Activated naive CD4-positive, alpha-beta T cell (primary cell): ENCODE measurements at places on chromosomes 1 and 21.

GRCh38 chr1:39183503-39184353 lies 20.8 kb upstream of the MACF1 start:
- peak; percentile 58 for DNase-seq

DNA sequence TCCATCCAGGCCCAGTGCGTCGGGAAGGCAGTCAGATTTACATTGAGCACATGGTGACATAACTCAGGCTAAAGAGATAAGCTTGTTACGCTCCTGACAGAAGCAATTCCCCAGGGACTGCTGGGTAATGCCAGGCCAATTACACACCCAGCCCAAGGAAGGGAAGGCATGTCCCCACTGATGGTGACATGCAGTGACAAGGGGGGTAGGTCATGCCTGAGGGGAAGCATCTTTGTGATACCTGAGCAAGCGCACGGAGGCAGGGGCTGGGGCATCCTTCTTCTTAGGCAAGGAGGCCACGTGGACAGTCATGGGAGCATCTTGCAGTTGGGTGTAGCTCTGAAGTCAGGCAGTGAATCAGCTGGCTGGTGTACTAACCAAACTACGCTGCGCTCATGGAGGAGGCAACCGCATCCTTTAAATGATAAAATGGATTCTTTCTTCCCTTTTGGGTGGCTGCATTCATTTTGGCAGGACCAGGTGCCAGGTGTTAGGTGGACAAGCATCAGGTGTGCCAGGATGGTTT lies 39.6 kb upstream of the GRIK3 start:
- no peak for DNase-seq

DNA sequence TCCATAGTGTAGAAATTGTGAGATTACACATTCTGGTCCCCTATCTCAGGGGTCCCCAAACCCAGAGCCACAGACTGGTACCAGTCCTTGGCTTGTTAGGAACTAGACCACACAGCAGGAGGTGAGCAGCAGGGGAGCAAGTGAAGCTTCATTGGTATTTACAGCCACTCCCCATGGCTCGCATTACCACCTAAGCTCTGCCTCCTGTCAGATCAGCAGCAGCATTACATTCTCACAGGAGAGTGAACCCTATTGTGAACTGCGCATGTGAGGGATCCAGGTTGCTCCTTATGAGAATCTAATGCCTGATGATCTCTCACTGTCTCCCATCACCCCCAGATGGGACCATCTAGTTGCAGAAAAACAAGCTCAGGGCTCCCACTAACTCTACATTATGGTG lies 229.7 kb upstream of the IRF2BP2 start:
- no peak for DNase-seq

GRCh38 chr21:37896788-37897187 lies 19.5 kb downstream of the KCNJ6 start:
- DNase-seq = no peak

GRCh38 chr1:154741741-154742495 lies 128.2 kb downstream of the KCNN3 start:
- DNase-seq = no peak

GRCh38 chr1:941588-942383 lies 17.3 kb downstream of the NOC2L start:
- no peak for DNase-seq

DNA sequence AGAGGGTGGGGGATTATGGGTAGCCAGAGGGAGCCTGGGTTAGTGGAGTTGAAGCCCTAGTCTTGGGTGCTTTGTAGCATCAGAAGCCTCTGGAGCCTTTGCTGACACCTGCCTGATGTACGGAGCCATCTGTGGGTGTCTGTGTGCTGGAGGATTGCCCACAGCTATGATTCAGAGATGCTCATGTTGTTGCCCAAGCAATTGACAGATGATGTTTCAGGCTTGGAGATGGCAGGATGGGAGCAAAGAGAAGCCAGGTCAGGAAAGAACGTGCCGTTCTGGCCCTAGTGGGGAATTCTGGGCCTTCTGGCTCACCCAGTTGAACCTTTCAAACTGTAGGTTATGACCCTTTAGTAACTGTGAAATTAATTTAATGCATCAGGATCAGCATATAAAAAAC lies 27.6 kb downstream of the COQ8A start:
- DNase-seq = no peak

GRCh38 chr1:69611316-69611715 lies 43.6 kb downstream of the LRRC7 start:
- DNase-seq = no peak

DNA sequence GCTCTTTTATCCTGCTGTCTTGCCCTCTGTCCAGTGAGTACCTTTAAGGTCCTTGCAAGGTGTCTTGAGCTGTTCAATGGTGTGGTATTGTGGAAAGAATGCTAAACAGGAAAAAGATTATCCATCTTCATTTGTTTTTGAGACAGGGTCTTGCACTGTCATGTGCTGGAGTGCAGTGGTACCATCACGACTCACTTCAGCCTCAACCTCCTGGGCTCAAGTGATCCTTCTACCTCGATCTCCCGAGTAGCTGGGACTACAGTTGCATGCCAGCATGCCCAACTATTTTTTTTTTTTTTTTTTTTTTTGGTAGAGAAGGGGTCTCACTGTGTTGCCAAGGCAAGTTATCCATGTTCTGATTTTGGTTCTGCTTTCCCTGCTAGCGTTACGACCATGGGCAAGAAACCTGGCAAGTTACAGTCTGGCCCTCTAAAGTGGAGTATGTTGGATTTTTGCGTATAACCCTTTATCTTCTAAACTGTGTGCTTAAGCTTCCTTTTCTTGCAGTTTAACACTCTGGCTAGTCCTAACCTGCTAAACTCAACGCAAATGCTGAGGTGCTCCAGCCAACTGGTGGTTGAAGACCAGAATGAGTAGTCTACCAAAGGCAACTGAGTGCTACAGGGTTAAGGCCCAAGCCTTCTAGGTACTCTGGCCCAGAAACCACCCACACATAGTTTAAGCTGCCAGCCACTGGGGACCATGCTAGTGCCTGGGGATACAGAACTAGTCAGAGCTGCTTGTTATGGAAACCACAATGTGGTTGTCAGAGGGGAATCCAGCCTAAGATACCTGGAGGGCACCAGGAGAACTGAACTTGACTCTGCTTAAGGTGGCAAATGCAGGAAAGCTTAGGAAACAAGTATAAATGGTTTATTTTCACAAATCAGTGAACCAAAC lies 7.9 kb downstream of the RPL11 start:
- DNase-seq = no peak

DNA sequence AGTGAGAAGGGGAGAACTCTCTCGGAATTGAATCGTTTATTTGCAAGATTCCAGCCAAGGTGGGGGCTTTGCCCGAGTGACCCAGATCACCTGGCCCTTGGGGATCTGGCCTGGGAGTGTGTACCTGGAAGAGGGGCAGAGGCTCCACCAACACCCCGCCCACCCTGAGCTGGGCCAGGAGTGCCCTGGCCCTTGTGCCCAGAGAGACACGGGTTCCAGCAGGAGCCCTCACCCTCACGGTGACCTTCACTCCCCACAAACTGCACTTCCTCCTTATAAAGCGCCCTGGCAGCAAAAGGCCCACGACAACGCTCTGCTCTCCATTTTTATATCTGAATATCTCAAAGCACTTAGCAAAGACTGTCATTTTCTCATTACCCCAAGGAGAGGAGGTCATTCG lies 16.6 kb downstream of the CASZ1 start:
- DNase-seq = no peak

GRCh38 chr1:116882866-116883265 lies 26.9 kb upstream of the PTGFRN start:
- DNase-seq = no peak

- DNase-seq = no peak
Measured at GRCh38 chr1:4319496-4319895, 334.9 kb upstream of the AJAP1 start.

DNA sequence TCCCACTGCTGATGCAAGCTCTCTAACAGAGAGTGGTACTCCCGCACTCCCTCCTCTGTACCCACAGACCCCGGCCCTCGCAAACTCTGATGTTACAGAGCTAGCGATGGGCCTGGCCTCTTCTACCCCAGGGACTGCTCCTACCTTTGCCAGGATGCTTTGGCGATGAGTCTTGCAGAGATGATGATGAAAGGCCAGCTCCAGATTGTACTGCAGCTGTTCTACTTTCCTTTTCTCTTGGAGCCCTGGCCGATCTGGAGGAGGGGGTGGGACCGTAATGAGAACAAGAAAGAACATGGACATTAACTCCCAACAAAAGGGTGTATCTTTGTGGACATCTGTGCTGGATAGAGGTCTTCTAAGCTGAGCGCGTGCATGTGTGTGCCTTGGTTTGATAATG lies 6.0 kb upstream of the LINGO4 start:
- DNase-seq = no peak

DNA sequence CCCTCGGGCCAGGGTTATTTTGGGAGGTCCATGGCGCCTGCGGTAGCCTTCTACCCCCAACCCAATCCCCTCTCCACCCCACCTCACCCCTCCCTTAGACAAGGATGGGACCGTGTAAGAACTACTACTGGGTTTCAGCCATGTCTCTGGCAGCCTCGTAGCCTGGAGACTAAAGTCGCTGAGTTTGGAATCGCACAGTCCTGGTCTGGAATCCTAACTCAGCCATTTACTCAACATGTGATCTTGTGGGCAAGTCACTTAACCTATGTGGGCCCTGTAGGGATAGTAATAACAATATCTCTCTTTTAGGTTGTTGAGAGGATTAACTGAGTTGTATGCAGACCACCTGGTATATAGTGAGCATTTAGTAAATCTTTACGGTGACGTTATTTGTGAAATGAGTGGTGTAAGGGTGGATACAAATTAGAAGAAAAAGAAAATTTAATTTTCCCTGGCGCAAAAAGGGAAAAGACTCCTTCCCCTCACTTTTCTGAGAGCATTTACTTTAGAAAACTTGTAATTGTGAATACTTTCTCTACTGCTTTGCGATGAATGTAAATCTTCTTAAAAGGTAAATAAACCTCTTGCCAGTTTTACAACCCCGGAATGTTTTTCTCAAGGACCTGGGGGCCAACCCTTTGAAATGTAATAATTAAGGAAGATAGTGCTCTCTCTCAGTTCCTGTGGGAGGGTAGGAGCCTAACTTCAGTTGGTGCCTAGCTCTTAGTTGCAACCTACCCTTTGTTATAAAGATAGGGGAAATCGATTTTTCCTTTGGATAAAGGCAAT lies 615 bp upstream of the MRPS15 start:
- DNase-seq = no peak

DNA sequence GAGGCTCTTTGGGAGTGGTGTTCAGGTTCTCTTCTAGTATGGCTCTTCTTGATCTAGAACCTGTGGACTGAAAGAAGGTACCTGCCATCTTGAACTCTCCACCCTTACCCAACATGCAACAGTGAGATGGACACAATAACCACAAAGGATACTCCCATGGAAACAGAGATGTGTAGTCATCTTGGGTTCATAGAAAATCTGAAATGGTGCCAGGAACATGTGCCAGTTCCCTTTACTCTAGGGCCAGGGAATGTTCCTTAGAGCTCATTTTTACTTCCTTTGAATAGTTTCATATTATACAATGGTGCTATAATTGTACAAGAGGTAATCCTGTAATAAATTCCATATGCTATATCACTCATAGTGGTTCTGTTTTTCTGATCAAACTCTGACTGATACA lies 13.2 kb upstream of the SCYL3 start:
- no peak for DNase-seq

- no peak for DNase-seq
Measured at GRCh38 chr1:15680131-15680530, 4.0 kb upstream of the PLEKHM2 start.

DNA sequence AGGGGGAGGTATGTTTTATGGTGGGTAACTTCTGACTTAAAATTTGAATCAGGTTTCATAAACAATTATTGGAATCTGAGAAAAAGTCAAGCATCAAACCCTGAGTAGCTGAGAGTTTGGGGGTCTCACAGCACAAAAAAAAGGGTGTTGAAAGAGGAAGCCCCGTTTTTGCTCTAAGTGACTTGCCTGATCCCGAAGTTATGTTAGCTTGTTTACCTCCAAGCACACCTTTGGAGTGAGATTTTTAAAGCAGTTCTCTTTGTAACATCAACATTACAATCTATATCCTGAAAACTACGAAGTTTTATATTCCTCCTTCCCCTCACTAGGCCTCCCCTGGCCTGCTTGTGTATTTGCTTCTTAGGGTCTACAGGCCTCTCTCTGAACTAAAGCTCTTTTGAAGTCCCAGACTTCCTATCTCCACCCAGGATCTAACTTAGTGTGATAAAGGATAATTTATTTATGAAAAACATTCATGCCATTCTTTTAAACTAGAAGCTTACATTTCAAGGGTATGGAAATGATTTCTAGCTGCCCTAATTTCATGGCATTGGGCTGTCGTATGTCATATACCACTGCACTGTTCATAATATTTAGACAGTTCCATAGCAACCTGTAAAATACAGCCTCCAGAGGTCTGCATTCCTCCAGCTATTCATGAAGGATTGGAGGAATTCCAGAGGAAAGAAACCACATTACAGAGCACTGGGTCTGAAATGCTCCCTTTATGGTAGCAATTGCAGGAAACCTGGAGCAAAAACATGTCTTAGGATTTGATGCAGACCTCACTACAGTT lies 36.1 kb upstream of the RGS1 start:
- no peak for DNase-seq

DNA sequence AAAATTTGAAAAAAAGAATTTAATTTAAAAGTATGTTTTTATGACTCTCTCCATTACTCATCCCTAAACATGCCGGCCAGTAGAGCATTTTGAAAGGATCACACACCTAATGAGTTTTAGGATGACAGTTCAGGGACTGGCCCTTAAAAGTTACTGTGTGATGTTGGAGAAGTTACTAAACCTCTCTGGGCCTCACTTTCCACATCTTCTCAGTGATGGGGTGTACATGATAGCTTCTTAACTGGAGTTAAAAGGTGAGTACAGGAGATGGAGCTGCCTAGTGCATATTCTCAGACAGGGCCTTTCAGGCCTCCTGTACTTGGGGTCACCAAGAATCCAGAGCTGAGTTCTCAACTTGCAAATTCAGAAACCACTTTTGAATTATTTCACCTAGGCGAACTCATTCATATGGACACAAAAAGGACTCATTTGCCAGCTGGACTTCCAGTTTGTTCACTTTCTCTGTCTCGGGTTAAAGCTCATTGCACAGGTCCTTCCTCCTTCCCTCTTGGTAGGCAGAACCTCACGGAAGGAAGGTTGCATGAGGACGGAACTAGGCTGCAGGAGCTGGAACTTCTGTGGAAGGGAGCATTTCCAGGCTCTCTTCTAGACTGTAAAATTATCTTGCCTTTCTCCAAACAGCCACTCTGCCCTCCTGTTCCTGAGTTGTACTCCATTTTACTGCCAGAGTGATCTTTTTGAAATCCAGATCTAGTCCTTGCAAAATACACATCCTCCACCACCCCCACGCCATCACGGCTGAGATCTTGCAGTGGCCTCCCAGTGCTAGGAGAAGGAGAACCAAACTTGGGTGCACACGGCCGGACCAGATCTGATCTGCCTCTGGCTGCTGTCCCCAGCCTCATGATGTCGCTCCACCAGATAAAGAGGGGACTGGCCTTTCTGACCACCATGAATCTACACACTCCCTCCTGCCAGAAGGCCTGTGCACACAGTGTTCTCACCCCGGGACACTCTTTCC lies 4.3 kb upstream of the SLC30A1 start:
- no peak for DNase-seq

DNA sequence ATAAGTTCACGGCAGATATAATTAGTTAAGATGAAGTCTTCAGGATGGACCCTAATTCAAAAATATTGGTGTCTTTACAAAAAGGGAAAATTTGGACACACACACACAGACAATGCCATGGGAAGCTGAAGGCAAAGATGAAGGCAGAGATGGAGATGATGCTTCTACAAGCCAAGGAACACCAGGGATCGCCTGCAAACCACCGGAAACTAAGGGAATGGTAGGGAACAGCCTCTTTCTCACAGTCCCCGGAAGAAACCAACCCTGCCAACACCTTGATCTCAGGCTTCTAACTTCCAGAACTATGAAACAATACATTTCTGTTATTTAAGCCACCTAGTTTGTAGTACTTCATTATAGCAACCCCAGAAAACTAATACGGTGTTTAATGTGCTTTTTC lies 15.1 kb upstream of the SERTAD4 start:
- no peak for DNase-seq
